ENCODE measurements at places on chromosomes 6 and 20.

GRCh38 chr6:79810185-79810705, 137.1 kb downstream of the ELOVL4 start:
- no peak for DNase-seq

- no peak for DNase-seq
Measured at GRCh38 chr6:5521322-5521721, 260.0 kb downstream of the FARS2 start.

GRCh38 chr6:35084041-35084491, 57.1 kb downstream of the TCP11 start:
- DNase-seq: no peak

DNA sequence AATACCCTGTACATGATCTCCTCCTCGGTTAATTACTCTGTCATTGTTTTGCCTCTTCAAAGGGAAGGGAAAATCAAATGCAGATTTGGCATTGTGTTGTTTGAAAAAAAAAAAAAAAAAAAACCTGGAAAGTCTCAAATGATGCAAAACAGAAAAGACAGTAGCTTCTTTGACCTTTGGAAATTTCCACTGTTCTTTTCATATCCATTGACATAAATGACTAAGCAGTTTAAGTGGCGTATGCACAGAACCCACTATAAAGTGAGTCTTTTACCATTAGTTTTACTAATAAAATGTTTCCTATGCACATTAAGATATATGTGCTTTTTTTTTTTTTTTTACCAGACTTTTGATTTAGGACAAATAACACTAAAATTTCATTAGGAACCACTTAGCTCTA, 704.3 kb downstream of the TFAP2A start:
- no peak for DNase-seq

DNA sequence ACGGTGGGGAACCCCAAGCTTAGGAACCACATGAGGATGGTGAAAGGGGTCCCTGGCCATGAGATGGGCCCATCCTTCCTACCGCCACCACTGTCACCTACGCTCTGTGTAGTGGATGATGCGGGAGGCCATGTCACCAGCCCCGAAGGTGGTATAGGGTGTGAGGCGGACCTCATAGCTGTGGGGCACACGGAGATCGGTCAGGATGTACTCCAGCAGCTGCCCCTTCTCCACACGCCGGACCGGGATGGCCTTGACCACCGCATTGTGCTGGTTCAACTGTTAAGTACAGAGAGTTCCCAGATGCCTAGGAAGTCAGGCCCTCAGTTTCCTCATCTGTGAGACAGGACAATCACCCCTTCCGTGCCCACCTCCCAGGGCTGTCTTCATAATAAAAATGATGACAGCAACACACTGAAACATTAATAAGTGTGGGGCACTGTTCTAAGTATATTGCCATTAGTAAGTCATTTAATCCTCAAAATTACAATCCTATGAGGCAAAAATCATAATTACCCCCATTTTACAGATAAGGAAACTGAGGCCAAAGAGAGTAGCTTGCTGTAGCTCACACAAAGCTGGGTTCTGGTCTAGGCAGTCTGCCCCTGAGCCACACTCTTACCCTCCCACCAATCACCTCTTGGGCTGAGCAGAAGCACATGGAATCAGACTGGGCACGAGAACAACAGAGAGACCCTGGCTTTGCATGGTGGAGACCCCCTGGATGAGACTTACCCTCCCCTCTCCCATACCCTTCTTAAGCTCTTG, 51.4 kb downstream of the MDGA1 start:
- DNase-seq: no peak

DNA sequence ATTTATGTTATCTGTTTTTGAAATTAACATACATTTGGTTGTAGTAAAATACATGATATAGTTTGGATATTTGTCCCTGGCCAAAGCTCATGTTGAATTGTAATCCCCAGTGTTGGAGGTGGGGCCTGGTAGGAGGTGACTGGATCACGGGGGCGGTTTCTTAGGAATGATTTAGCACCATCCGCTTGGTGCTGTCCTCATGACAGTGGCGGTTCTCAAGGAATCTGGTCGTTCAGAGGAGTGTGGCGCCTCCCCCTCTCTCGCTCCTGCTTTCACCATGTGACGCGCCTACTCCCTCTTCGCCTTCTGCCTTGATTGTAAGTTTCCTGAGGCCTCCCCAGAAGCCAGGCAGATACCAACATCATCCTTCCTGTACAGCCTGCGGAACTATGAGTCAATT, 29.0 kb downstream of the CTCFL start:
- DNase-seq: no peak

- no peak for DNase-seq
Measured at GRCh38 chr20:50034567-50035180, 51.9 kb downstream of the SNAI1 start.

DNA sequence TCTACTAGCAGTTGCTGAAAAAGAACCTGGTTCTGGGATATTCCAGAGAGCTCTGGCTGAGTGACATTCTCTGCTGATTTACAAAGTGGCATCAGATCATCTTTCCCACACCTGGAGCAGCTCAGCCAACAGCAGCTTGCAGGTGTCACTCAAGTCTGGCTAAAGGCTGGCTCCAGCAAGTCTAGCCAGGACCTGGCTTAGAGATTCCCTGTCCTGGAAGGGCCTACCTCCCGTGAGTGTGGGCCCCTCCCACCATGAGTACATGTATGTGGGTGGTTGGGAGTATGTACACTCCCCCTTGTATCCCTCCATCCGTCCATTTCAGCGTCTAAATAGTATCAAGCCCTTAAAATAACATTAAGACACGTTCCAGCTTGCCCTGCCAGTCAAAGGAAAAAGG, 539.3 kb upstream of the ID4 start:
- DNase-seq: no peak

- DNase-seq: no peak
Measured at GRCh38 chr20:10313215-10313614, 94.6 kb downstream of the SNAP25 start.

- DNase-seq: no peak
Measured at GRCh38 chr20:30611239-30611984, 646.1 kb upstream of the DEFB115 start.

GRCh38 chr6:87873556-87873955, 171.5 kb upstream of the AKIRIN2 start:
- DNase-seq: no peak

GRCh38 chr6:49713346-49713745, at the start of gene CRISP2:
Gene CRISP2 (minus strand): TSS chr6:49713543. CDS start chr6:49709196, 4,347 bp downstream.
- DNase-seq: no peak

DNA sequence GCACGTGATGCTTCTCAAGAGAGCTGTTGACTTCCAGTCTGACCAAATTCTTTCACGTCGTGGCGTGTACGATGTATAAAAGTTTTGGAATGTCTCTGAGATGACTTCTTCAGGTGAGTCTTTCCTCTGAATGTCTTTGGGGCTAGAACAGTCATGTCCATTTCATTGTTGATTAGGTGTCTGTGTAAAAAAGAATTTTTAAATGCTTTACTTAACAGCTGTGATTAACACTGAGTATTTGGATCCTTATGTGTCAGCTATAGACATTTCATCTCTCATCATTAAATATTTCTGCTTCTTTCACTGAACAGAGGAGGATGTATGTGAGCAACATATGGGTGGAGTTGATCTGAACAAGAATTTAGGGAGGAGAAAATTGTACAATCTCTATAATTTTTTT, 29.3 kb upstream of the KIF13A start:
- no peak for DNase-seq

GRCh38 chr6:136783495-136784270, 8.6 kb downstream of the MAP3K5 start:
- no peak for DNase-seq

DNA sequence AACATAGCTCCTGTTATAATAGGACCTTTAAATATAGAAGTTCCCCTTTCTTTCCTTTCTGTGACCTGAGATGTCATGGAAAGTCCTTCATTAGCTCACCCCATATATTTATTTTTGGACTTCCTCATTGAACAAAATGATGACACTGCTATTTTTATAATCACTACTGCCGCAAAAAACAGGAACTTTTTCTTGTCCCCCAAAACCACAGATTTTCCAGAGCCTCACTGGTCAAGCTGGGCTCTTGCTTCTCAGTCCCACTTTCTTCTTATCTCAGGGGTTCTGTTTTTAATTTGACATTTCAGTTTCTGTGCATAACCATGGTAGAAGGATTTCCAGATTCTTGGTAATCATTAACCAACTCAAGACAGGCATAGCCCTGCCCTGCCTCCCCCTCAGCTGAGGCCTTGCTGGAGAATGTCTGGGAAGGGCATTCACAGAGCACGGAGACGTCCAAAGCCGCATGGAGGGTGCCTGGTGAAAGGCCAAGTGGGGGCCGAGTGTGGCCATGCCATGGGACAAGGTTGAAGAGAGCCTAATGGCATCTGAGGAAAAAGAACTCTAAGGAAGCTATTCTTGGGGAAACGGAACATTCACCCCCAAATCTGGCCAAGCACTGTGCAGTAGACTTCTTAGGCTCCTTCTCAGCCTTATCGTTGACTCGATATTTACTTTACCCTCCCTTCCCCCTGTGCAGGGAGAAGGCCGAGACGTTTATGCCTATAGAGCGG, 73.7 kb downstream of the EDN1 start:
- no peak for DNase-seq

GRCh38 chr6:159830501-159831372, 30.7 kb downstream of the PNLDC1 start:
- DNase-seq: no peak

GRCh38 chr6:144155529-144155928, 5.2 kb downstream of the STX11 start:
- DNase-seq: no peak

DNA sequence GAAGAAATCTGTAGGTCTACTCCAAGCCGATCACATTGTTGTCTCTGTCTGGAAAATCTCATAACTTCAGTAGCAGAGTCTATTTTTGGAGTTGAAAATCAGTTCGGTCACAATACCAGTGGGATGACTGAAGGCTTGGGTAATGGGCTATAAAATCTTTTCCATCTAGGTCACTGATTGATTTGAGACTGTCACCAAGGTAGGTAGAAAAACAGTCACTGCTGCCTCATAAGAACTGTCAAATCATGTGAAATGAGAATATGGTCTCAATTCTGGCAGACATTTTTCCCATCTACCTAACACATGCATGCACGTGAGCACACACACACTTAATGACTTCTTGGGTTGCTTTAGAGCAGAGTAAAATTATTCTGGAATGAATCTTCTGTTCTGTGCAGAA, 1162.8 kb upstream of the CITED2 start:
- no peak for DNase-seq

DNA sequence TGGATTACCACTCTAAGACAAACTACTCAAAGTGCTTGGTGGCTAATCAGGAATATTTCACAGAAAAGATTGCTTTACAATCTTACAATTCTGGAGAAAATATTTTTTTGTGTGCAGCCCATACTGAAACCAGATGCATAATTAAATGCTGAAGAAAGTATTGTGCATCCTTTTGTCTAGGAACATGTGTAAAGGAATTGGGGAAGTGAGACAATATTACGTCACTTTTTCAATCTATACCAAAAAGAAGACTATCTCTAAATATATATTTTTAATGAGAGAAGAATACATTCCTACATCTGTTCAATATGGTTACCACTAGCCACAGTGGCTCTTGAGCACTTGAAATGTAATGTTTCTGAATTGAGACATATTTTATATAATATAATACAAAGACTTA, 992.5 kb upstream of the ADGRB3 start:
- DNase-seq: no peak

GRCh38 chr6:16634855-16635254, 126.4 kb downstream of the ATXN1 start:
- no peak for DNase-seq

DNA sequence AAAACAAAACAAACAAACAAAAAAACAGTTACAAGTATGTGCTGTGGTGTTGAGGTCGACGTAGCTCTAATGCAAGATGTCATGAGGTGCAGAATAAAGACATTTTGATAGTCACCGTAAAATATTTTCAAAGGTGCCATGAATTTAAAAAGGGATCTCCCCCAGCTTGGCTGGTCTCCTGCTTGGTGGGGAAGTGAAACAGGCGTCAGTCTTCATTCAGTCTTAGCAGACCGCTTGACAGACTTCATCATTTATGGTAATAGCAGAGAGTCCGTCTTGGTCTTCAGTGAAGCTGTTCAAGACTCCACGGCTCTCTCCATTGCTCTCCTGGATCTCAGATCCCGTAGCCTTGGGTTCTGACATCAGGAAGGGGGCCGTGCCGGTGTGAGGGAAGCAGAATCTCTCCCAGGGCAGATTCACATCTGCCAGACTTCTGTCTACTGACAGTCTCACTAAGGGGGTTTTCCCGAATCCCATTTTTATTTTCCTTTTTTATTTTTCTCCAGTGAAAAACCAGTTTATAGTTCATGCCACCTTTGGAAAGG, 1.6 kb downstream of the SLC24A3 start:
- no peak for DNase-seq

DNA sequence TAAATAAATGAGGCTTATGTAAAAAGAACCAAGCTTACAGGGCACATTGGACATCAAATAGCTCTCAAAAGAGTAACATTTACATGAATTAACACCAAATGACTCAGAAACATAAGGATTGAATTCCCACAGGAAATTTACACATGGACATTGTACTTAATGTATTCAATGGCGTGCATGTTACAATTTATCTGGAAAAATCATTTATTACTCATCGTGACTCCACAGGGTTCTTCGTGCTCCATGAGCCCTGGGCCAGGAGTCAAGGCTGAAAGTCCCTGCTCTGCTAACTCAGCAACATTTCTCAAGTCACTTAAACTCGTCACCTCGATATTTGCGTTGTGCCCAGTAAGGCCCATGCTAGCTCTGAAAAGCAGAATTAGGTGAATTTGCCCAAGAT, 158.5 kb downstream of the PHACTR1 start:
- DNase-seq: no peak

- DNase-seq: no peak
Measured at GRCh38 chr20:19909725-19910124, 107.4 kb upstream of the NAA20 start.

DNA sequence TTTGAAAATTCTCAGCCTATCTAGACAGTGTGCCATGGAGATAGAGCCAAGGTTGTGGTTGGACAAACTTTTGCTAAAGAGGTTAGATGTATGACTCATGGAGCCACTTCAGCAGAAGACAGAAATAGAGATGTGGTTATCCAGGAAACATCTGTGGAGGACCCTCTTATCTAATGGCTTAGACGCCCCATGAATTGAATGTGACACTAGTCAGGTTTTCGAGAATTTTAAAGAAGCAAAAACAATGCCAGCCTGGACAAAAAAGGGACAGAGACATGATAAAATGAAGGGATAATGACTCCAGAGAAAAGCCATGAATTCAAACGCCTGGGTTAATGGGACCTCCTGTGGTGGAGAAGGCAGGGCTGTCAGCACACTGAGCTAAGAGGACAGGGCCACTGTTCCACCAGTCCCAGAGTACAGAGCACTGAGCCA, 280.5 kb downstream of the CLVS2 start:
- no peak for DNase-seq
